AG10803 (cell line): ENCODE measurements at places on chromosomes 4 and X.

GRCh38 chrX:16240968-16241367, 73.7 kb downstream of the MAGEB17 start:
- DNase-seq = no peak

DNA sequence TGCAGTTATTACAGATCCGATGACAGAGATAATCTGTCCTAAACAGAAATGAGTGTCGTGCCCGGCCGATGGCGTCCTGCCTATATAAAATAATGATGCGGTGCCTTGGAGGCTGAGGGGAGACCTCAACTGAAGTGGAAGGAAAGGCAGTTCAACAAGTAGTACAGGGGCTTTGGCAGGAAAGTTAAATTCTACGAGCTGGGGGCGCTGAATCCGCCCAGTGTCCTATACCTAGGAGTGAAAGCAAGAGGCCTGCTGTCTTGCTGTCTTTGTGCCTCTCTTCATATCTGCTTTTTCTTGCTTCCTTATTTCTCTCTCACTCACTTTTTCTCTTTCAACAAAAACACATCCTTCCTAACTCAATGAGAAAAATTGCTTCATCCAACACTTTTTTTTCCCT, 82.2 kb upstream of the PRPS2 start:
- DNase-seq = no peak

- no peak for DNase-seq
These were observed 668.1 kb downstream of the RPA4 start for GRCh38 chrX:97551821-97552220.

DNA sequence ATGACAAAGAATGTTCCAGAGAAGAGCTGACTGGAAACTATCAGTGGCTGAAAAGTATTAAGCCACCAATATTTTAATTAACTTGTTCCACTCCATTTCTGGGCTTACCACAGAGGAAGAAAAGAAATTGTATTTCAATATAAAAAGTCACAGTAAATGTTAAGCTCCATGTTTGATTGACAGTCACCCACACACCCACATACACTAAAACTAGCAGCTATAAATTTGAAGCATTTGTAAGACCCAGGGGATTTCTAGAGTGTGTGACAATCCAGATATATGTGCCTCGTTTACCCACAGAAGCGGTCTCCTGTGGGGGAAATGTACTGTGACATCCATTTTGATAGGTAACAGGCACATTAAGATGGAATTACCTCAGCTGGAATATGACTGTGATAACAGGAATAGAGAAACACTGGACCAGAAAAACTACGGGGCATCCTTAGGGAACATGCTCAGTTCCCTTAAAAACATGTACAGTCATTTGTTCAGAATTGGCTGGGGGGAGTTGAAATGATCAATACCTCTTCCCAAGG, 39.0 kb upstream of the RASGEF1B start:
- no peak for DNase-seq

DNA sequence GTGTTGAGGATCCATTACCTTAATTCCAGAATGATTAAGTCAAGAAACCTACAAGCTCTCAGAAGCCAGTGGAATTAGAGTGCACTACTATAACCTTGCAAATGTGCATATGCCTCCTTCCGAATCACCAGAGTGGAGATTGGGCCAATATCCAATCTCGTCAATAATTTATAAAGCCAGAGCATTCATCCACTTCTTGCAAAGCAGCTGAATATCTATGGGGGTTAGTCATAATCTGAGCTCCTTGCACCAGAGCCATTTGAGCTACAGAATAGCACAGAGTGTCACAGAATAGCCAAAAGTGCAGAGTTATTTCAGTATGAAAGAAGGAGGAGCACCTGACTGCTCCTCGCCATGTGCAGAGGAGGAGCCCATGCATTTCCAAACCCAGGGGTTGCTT, 69.2 kb upstream of the MTM1 start:
- DNase-seq = no peak
